ENCODE measurements at places on chromosomes 16 and 17.
A peak's percentile ranks its signal among the peaks of the same experiment; 100 is the strongest.

- DNase-seq, result peak; percentile 80
Measured at GRCh38 chr16:83701494-83701893, 106.3 kb upstream of the HSBP1 start.

DNA sequence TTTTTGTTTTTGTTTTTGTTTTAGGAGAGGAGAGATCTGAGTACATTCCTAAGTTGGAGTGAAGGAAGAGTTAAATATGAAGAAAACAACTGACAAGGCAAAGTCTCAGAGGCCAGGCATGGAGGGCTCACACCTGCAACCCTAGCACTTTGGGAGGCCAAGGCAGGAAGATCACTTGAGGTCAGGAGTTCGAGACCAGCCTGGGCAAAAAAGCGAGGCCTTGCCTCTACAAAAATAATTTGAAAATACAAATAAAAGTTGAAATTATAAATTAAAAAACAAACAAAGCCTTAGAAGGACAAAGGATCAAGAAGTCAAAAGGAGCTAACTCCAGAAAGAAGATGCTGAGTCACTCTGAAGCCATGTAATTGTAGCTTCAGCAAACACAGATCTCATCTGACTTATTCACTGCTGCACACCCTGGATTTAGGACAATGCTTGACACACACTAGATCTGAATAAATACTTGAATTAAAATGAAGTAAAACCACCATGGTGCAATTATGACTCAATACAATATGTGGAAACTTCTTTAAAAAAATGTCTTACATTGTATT, 9.1 kb downstream of the CEP20 start:
- DNase-seq, result peak; percentile 87

GRCh38 chr17:36599546-36600250, 1.7 kb upstream of the MRM1 start:
- no peak for DNase-seq

GRCh38 chr16:58306327-58306726, 11.5 kb upstream of the PRSS54 start:
- DNase-seq, result no peak

GRCh38 chr17:71286625-71287024, 834.2 kb upstream of the SOX9 start:
- DNase-seq, result no peak

GRCh38 chr16:81469183-81469677, 24.6 kb downstream of the CMIP start:
- DNase-seq, result no peak

GRCh38 chr17:9239793-9240658, 218.7 kb downstream of the NTN1 start:
- peak; percentile 95 for DNase-seq

DNA sequence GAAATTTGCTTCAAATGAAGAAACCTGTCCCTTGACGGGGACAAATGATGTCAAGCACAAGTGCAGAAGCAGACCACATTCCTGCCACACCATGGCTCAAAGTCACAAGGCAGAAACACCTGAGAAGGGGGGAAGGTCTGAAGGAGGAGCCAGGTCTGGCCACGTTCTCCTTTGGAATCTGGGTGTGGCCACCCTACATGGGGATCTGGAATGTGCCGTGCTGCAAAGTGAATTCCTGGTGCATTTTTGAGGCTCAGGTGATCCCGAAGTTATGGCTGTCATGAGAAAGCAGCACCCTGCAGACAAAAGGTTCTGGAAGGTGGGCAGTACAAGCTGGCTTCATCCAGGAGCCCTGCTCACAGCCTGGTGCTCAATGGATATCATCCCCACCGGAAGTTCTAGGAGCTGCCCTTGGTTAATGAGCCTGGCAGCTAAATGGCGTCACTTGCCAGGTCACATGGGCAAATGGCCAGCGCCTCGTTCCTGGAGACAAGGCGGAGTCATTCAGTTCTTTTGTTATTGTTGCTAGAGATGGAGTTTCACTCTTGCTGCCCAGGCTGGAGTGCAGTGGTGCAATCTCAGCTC, 20.1 kb upstream of the ADCY9 start:
- no peak for DNase-seq

GRCh38 chr16:14366974-14367707, 262.9 kb downstream of the PARN start:
- DNase-seq, result no peak

GRCh38 chr16:12173121-12173520, 196.6 kb downstream of the SNX29 start:
- DNase-seq, result no peak

- peak; percentile 94 for DNase-seq
Measured at GRCh38 chr16:74448990-74449389, 27.7 kb upstream of the CLEC18B start.

GRCh38 chr16:50393858-50394802, 25.3 kb upstream of the BRD7 start:
- DNase-seq, result no peak

DNA sequence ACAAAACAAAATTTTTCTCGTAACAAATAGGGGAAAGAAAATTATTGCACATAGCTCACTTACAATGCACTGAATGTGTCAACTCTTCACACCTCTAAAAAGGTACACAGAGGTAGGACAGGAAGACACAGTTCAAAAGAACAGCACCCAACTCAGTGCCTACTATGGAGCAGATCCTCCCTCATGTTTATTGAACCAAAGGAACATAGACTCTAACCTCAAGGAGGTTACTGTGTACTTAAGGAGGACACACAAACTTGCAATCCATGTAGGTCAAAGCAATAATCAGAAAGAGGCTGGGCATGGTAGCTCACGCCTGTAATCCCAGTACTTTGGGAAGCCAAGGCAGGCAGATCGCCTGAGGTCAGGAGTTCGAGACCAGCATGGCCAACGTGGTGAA, 50.3 kb downstream of the SLC39A11 start:
- DNase-seq, result no peak

GRCh38 chr16:67571981-67572431, 9.7 kb downstream of the CTCF start:
- DNase-seq, result peak; percentile 59

GRCh38 chr16:30444231-30445148, 1.2 kb downstream of the SEPHS2 start:
- DNase-seq, result no peak

- DNase-seq, result no peak
Measured at GRCh38 chr16:65185241-65185778, 63.4 kb upstream of the CDH11 start.

GRCh38 chr16:11650641-11651591, 17.3 kb upstream of the SNN start:
- no peak for DNase-seq

DNA sequence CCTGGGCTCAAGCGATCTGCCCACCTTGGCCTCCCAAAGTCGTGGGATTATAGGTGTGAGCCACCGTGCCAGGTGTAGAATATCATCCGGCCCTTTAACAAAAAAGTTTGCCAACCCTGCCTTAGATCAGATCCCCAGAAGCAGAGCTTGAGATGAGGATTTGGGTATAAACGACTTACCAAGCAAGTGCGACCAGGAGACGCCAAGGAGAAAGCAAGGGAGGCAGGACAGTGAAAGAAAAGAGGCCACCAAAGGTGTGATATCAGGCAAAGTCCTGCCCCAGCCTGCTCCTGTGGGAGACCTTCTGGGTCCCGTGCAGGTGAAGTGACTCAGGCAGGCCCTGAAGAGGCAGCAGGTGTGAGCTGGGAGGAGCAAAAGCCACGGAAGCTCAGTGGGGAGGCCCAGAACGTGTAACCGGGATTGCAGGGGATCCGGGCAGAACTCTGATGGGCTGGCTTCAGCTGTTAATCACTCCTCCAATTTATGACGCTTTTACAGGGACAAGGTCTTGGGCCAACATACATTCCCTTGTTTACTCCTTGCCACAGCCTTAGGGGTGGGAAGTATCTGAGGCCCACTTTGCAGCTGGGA, 14.1 kb upstream of the CALB2 start:
- no peak for DNase-seq

DNA sequence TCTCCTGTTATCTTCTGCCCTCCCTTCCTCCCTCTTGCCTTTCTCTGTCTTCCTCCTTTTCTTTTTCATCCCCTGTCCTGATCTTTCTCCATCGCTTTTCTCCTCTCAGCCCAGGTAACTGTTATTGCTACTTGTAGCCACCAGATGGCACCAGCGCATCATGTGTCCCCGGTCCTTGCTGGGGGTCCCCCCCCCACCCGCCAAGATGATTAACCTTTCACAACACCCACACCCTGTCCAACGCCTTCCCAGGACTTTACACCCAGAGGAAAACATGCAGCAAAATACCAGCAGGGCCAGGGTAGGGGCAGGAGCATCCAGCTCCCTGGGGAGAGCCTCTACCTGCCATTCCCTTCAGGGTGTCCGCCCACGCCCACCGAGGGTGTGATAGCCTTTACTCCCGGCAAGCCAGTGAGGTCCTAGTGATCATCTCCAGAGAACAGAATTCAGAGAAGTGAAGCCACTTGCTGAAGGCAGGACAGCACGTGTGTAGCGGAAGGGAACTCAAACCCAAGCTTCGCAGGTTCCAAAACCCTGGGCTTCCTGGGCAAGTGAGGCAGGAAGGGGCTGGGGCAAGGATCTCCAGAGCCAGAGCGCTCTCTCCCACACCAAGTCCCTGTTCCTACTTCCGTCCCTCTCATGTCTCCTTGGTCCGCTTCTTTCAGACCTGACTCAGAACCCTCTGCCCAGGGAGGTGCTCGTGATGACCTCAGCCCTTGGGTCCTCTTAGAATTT, 13.4 kb upstream of the TAC4 start:
- DNase-seq, result peak; percentile 85

GRCh38 chr17:57269598-57270255, 13.4 kb downstream of the MSI2 start:
- DNase-seq, result no peak

DNA sequence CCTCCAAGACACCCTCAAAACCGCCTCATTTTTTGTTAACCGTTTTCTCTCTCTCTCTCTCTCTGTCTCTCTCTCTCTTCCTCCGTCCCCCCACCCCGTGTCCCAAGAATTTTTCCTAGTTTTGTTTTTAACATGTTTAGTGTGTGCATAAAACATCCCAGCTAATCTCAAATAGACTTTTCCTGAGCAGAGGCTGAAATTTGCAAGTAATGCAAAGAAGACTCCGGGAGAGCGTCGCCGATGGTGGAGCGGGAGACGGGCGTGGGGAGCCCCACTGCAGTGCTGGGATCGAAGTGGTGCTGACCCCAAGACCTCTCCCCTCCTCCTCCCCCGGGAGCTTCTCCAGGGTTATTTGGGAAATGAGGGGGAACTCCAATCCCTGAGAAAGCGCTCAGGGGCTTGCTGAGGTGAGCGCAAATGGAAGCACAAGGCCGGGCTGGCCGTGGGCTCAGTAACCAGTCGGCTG, 4.7 kb upstream of the DLX4 start:
- no peak for DNase-seq

- no peak for DNase-seq
Measured at GRCh38 chr17:60327134-60327900, 64.6 kb downstream of the USP32 start.

DNA sequence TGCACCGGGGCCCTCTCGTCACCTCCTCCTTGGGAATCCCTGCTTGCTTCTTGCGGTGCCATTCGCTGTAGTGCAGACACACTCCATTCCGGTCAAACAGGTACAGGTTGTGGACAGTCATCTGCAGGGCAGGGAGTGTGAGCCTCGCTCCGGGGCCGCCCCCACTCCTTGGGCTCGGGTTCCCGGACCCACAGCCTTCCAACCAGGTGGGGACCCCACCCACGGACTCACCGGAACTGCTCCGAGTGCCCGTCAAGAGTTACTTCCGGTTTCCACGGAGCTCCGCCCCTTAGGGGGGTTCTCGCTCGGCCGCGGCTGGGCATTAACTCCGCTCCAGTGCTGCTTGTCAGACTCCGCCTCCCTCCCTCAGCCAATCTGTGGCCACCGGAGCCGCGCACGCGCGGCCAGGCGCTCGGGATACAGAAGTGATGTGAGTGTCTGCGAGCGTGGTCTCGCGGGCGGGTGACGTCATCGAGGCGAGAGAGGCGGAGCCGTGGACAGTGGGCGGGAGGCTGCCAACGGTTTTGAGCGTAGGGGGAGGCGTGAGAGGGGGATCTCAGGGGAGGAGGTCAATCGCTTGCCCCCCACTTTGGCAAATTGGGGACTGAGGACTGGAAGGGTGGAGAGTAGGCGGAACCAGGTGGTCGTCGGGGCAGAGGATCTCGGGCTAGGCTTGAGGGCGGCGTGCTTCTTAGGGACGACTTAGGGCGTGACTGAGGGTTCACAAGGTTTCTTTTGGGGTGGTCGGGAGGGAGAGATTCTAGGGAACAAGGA, at the start of the genes CNTROB and TRAPPC1:
Gene CNTROB (plus strand): TSS at position 498 of the 774 bp plus-strand sequence. CDS start 874 bp downstream, outside the sequence.
Gene TRAPPC1 (minus strand): TSS at position 238 of the 774 bp plus-strand sequence. CDS start 117 bp downstream, at position 121.
- peak; percentile 100 for DNase-seq

DNA sequence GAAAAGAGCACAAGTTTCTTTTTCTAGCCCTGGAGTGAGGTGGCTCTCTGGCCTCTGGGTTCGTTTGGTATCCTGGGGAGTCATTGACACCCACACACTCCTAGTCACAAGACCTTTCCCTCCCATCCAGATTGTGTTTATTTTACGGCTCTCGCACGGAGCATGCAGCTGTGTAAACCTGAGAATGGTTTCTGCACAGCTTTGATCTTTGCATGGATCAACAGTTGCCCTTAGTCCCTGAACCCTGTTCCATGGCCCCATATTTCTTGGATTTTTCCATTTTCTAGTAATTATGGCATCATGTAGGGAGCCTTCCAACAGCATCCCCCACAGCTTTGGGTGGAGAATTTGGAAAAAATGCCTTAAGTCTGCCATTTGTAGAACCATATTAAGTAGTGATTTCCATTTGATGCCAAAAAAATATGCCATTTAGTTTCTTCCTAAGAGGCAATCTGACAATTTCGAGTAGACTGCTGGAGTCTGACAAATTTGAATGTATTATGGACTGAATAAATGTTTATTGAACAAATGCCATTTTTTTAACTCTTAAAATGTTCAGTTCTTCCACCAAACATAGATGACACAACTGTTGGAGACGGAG, 197.7 kb downstream of the WWOX start:
- no peak for DNase-seq

GRCh38 chr16:11073407-11073999, 129.1 kb downstream of the CLEC16A start:
- no peak for DNase-seq

DNA sequence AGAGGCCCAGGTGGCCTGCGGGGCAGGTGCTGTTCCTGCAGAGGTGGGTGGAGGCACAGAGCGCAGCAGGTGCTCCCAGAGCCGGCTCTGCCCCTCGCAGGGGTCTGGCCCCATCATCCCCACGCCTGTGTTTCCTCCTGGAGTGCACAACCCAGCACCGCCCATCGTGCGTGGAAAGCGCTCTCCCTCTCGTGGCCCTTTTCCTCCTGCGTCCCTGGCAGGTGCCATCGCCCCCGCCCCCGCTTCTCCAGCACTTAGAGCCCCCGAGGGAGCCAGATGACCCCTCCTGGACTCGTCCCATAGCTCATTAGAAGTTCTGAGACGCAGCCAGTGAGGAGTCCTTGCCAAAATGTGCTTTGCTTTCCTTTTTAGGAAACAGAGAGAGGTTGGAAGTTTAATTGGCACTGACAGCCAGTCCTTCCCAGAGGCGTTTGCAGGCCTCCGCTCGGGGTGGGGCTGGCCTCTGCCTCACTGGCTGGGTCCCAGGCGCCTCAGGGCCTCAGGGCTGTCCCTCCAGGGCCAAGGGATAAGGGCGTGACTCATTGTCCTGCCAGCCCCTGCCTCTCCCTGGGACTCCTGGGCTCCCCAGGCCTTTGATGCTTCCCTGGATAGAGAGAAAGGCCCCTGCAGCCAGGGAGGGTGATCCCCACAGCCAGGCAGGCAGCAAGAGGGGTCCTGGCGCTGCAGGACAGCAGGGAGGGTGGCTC, 32.2 kb upstream of the CHMP6 start:
- DNase-seq, result peak; percentile 94
